ENCODE measurements at places on chromosomes 3 and 15.

GRCh38 chr3:42510325-42510724, 7.9 kb downstream of the VIPR1 start:
- no peak for DNase-seq

- no peak for DNase-seq
Observed at GRCh38 chr3:115007966-115008365, 139.1 kb downstream of the ZBTB20 start.

- no peak for DNase-seq
Observed at GRCh38 chr3:152564459-152564858, 270.5 kb upstream of the P2RY1 start.

- no peak for DNase-seq
Observed at GRCh38 chr3:45555666-45556065, 38.9 kb upstream of the LIMD1 start.

DNA sequence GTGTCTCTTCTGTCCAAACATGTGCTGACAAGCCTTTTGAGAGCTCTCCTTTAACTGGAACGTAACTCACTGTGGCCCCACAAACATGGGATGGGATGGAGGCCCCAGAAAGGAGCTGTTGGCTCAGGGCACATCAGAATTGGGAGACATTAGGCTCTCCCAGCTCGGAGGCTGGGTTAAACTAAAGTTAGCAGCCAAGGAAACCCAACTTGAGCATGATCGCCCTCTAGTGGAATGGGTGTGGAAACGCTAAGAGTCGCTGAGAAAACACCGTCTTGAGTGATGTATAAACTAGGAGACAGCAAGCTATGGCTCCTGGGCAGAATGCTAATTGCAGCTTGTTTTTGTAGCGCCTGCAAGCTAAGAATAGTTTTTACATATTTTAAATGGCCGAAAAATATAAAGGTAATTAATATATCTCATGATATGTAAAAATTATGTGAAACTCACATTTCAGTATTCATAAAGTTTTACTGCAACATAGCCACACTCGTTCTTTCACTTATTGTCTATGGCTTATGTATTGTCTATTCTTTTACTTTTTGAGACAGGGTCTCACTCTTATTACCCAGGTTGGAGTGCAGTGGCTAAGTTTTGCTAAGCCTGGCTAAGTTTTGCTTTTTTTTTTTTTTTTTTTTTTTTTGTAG, 138.8 kb upstream of the HACD2 start:
- no peak for DNase-seq

Measured in SW 1271 (cell line).